HL-60 (cell line): ENCODE measurements at places on chromosomes 2 and 18.

- no peak for DNase-seq
These were observed 30.8 kb downstream of the GRHL1 start for GRCh38 chr2:9982248-9982647.

DNA sequence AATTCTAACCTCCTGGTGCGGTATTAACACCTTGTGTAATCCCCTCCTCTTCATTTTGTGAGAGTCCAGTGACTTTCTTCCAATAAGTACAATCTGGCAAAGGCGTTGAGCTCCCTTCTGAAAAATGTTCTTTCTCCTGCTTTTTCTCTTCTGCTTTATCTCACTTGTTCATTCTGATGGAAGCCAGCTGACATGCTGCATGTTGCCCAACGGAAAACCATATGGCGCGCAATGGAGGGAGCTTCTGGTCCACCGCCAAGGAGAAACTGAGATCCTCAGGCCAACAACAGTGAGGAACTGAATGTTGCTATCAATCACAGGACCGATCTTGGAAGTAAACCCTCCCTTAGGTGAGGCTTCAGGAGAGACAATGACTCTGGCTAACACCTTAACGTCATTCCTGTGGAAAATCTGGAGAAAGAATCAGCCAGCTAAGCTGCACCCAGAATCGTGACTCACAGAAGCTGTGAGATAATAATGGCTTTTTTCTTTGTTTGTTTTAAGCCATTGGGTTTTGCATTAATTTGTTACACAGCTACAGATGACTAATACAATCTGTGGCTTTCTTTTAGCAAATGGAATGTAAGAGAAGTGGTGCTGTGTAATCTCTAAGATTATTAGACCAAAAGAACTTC is 1323.9 kb upstream of the DDX18 start:
- no peak for DNase-seq

DNA sequence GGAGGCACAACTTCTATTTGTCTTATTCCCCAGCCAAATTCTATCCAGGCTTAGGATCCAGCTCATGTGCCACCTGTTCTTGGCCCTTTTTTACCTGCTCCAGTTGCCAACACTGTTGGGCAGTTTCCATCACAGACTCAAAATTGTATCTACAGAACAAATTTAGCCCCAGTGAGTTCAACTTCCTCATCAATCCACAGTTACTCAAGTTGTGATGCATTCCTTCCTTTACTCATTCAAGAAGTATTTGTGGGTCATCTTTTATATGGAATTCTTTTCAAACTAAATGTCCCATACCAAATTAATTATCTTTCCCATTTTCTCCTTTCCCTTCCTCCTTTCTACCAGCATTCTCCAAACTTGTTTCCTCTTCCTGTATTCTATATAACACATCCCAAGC is 12.7 kb upstream of the DDX18 start:
- no peak for DNase-seq

GRCh38 chr2:151771599-151772358 is 37.5 kb upstream of the NEB start:
- DNase-seq, result no peak

GRCh38 chr2:238855891-238856580 is 8.2 kb downstream of the TWIST2 start:
- DNase-seq, result no peak

GRCh38 chr2:31903109-31903780 is 107.6 kb downstream of the MEMO1 start:
- no peak for DNase-seq

DNA sequence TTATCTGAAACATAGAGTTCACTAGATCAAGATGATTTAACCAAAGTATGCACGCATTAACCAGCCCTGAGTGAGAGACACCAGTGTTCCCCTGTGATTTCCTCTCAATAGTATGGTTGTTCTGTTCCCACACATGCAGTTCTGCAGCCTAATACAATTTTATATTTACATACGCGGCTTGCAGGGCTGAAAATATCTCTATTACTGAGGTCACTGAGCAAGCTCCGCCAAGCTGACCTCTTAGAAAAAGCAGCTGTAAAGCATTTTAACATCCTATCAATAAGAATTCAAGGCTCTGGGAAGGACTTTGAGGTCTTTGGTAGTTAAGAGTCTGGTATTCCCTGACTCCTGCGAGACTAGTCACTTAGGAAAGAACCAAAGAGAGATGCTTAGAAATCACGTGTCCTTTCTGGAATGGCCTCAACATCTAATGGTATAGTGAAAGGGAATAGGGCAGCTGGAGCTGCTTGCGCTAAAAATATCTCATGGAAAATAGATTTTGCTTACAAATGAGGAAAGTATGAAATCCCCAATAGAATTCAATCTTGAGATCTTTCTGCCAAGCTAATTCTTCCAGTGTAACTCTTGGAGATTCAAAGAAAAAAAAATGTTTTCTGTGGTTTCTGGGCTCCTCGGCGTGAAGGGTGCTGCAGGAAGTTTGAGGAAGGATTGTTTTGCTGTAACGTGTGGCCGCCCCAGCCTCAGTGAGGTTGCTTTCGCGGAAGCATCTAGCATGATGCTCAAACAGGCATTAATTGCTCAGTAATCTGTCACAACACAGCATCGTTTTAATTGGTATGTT is 59.2 kb downstream of the DOCK10 start:
- DNase-seq, result peak; percentile 14

DNA sequence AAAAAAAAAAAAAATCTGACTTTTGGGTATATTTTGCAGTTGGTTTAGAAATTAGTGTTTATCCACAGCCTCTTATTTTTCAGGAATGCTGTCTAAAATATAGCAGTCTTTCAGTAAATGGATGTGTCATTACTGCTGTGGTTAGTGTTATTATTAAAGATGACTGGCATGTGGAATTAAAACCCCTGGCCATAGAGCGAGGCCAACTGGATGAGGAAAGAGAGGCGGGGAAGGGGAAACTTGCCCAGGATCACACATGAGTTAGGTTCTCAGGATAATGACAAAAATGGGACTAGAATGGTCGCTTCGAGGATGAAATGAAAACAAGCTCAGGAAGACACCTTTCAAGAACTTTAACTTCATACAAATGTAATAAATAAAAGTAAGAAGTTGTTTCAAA is 57.4 kb upstream of the APCDD1 start:
- no peak for DNase-seq
